ENCODE measurements at places on chromosomes 1 and 21.

- DNase-seq, result no peak
Measured at GRCh38 chr1:39146681-39147080, 57.8 kb upstream of the MACF1 start.

GRCh38 chr1:20047096-20047495 is 22.9 kb upstream of the PLA2G5 start:
- no peak for DNase-seq

- no peak for DNase-seq
Measured at GRCh38 chr21:38825921-38826320, 20.2 kb downstream of the ETS2 start.

- no peak for DNase-seq
Measured at GRCh38 chr1:239795304-239795703, 296.4 kb upstream of the FMN2 start.

DNA sequence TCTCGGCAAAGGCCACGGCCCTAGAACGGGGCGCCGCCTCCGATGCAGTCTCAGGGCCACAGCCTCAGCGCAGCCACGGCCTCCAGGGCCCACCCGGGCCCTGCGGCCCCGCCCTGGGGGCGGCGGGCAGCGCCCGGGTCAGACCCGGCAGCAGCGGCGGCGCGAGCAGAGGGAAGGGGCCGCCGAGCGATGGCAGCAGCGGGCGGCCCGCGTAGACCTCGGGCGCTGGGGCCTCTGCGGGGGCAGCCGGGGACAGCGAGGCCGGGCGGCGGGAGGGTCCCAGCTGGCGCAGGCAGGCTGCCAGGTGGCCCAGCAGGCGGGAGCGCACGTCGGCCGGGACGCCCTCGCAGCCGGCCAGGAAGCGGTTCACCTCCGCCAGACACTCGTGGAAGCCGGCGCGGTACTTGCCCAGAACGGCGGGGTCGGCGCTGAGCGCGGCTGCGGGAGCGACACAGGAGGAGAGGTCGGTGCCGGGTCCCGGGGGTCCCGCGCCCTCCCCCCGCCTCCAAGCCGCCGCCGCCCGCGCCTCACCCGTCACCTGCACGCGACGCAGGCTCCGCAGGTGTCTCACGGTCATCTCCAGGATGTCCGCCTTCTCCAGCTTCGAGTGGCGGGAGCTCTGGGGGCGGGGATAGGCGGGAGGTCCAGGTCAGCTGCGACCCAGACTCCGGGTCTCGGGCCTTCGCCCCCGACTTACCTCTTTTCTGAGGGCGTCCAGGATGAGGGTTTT is 737 bp downstream of the HES4 start:
- no peak for DNase-seq

- DNase-seq, result no peak
Measured at GRCh38 chr1:221743416-221744208, 1.7 kb upstream of the DUSP10 start.

DNA sequence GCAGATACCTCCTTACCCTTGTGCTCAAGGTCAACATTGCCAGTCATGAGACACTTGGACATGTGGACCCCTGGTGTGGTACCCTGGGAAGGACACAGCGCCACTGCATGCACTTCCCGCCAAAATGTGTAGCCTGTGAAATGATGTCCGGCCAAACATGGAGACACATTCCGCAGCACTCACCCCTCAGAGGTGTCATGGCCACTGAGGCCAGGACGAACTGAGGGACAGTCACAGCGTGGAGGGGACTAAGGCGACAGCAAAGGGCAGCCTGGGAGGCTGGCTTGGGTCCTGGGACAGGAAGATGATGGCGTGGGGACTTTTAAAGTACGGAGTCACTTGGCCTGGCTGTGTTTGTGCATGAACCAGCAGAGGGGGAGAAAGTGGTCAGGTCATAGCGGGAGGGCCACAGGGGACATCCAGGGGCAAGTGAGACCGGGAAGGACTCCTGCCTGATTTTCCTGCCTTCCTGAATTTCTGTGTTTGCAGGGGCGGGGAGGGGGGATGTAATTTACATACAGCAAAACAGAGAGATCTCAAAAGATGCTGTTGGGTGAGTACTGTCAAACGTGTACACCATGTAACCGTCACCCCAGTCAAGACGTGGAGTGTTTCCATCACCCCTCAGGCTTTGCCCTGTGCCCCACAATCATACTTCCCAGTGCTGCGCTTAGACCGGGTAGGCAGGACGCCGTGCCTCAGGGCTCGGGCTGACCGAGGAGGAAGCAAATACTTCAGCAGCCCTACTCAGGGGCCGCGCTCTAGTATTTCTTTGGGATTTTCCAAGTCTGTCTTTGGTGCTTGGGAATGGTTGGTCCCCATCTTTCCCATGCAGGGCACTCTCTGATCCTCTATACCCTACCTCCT is 45.2 kb downstream of the WDR4 start:
- DNase-seq, result no peak

GRCh38 chr1:52523376-52523775 is 29.5 kb downstream of the TUT4 start:
- DNase-seq, result no peak

DNA sequence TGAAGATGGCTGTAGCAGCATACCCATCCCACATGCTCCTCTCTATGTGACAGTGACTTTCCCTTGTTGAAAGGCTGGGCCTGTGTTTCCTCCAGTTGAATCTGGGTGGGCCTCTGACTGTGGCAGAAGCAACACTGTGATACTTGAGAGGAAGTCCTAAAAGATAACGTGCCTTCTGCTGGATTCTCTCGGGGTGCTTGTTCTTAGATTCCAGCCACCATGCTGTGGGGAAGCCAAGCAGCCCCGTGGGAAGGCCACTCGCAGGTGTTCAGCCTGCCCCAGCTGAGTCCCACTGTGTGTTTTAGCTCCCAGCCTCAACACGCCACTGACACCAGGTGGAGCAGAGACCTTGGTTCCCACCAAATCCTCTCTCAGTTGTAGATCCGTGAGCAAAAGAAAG is 31.5 kb downstream of the TRAPPC10 start:
- DNase-seq, result no peak

Data from NCI-H2081 treated with DMSO at 0.1 percent for 48 hours (cell line).